ENCODE measurements at places on chromosomes 3 and 15.

GRCh38 chr3:24628523-24629258, 134.0 kb upstream of the THRB start:
- DNase-seq, result no peak

DNA sequence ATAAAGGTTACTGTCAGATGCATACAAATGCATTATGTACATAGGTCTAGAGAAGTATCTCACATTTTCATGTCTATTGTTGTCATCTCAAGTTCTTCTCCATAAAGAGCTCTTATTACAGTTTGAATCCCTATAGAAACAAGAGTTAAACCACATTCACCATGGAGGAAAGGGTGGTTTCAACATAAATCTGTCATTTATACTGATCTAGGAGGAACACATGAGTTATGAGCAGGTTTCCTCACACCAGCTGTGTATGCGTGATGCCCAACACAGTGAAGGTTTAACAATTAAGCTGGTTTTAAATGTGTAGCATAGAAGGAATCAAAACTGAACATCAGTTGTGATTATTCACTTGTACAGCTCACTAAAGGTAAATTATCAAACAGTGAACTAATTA, 251.7 kb downstream of the KCNMB2 start:
- DNase-seq, result no peak

- no peak for DNase-seq
Measured at GRCh38 chr3:126469479-126469878, 6.2 kb downstream of the ZXDC start.

DNA sequence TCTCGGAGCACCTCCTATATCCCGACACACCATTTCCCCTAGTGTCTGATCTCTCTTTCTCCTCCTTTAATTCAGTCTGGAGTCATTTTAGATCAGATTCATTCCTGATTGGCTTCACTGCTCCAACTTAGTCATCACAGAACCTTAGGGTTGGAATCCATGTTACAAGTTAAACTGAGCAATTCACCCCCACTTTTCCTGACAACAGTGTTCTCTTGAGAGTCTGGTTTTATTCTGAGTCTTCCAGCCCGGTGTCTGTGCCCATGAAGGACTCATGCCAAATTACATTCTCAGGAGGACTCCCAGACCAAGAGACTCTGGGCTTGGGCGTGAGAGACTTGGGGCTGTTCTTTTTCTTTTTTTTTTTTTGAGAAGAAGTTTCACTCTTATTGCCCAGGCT, 57.5 kb downstream of the LPP start:
- no peak for DNase-seq

DNA sequence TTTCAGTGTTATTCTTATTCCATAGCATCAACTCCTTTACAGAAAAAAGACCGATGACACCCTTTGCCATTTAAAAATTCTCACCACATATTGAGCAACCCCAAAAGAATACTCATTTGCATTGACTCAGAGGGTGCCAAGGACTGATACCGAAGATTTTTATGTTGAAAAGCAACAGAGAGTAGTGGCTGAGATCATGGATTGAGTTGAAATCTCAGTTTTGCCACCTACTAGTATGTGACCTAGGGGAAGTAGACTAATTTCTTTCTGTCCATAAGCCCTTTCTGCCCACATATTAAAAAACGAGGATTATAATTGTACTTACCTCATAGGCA, 313.9 kb upstream of the SATB1 start:
- no peak for DNase-seq

DNA sequence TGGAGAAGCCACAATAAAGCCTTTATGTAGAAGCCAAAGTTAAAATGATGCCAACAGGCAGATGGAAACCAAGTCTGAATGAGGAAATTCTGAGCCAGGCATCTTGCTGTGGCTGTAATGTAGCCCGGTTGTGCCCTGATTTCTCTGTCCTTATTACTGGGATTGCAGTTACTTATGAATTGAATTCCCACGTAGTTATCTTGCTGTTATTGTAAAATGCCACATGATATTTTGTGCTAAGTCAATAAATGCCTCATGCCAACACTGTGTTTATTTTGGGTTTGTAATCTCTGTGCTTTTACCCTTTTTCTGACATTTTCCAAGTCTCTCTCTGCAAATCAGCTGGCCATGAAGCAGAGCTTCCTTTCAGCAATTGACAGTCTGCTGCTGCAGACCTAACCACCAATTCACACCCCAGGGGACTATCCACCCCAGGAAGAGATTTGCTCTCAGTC, 486.1 kb upstream of the GOLIM4 start:
- DNase-seq, result no peak

- peak; percentile 41 for DNase-seq
Measured at GRCh38 chr3:16311960-16312451, 47.0 kb downstream of the OXNAD1 start.

DNA sequence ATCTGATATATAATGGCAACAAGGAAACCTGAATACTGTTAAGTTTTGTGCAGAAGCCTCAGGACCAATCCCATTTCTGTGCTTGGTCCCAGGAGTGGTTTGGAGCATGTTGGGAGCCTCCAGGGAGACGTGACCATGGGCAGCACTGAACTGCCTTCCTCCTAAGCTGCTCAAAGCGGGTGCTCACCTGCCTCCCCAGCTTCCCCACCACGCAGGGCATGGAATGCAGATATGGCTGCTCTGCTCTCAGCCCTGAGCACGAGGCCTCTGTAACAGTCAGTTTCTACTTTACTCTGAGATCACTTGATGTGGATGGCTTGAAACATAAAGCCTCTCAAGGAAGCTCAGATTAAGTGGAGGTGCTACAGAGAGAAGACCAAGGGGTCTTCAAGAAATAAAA, 49.3 kb downstream of the MESD start:
- no peak for DNase-seq

DNA sequence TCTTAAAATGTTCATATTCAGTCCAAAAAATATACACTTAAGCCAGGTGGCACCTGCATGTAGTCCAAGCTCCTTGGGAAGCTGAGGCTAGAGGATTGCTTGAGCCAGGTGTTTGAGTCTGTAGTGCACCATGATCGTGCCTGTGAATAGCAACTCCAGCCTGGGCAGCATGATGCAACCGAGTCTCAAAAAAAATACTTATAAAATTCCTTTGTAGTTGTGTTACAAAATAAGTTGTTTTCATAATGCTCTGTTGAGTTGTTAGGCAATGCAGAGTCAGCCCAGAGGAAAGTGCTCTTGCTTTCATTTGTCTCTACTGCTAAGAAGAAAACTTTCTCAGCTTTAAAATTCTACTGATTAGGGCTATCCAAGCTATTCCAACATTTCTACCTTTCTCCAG, 442.8 kb upstream of the ARRDC4 start:
- DNase-seq, result no peak

DNA sequence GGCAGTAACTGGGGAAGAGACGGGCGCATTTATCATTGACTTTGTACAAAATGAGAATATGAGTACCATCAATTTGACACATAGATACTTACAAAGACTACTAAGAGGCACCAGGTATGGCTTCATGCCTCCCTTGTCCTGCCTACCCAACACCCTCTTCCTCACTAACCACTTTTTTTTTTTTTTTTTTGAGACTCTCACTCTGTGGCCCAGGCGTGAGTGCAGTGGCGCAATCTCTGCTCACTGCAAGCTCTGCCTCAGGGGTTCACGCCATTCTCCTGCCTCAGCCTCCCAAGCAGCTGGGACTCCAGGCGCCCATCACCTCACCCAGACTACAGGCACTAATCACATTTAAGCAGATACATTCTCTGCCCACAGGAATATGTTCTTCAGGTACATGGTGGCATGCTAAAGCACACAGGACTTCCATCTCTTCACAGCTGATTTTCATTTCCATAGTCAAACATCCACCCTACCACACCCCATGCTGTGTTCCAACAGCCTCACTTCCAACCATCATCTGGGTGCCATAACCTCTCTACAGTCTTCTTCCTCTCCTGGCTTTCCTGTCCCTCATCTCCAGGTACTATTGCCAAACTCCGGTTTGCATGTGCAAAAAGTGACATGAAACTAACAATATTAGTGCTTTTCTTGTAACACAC, 41.7 kb downstream of the RAB27A start:
- no peak for DNase-seq

DNA sequence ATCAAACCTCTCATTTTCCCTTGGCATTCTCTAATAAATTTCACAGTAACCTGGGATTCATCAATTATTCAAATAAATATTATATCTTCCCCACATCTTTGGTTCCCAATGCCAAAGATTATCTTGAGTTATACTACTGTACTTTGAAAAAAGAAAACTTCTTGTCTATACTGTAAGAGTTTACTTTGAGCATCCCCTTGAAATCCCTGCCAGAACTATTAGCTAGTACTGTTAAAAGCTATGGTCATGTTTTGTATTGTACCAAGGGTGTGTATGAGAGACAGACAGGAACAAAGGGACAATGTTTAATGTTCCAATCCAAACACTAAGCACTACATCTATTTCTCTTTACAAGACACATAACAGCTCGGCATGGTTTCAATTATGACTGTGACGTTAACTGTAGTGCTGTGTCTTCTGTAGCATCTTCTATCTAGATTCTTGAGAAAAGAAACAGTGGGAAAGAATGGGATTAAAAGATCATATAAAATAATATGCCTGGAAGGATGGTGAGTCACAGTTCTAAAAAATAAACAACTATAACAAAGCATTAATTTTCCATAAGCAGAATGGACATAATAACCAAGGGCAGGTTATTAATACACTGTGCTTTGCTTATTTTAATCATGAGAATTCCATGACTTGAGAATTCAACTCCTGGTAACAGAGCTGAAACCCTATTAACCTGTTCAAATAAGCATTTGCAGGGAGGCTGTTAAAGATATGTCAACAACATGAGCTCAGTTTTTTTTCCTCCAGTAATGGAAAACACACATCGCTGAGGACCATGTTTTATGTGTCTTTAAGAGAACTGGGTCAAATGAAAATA, 71.1 kb downstream of the ALDH1A2 start:
- DNase-seq, result no peak

DNA sequence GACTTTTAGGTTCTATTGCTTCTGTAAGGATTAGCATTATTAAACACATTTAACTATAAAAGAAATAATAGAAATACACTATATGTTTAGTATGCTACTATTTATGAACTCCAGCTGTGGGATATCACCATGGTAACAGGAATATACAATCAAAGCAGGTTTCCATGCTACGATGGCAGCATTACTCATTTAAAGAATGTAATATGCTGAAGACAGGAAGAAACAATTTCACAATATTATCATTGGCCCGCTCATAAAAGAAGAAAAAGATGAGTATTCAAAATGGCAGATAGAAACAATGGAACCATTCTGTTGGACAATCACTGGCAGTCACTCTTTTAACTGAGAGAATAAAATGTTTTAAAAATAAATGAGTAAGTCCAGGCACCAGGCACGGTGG, 153.4 kb downstream of the CBLB start:
- no peak for DNase-seq

- no peak for DNase-seq
Measured at GRCh38 chr3:147406028-147406931, at the start of gene ZIC4. TSS of gene ZIC4 (minus strand) at chr3:147406543. CDS start at chr3:147402797, 3,746 bp downstream.

GRCh38 chr15:86163816-86164215, 84.1 kb downstream of the AGBL1 start:
- DNase-seq, result no peak

DNA sequence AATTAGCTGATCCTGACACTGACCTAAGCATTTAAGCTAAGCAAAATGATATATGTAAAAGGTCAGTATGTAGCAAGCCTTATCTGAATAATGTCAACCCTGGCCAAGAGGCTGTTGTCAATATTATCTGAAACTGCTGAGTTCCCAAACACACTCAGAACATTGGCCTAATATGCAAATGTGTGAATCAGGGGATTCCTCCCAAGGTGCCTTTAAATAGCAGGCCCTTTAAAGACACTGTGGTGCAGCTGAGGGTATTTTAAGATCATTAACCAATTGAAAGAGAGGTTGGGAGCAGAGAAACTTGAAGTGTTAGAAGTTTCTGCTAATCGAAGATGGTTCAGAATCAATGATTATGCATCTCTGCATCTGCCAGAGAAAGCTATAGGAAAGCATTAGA, 207.0 kb downstream of the NTRK3 start:
- DNase-seq, result no peak

GRCh38 chr15:61584410-61584809, 355.3 kb upstream of the RORA start:
- no peak for DNase-seq

DNA sequence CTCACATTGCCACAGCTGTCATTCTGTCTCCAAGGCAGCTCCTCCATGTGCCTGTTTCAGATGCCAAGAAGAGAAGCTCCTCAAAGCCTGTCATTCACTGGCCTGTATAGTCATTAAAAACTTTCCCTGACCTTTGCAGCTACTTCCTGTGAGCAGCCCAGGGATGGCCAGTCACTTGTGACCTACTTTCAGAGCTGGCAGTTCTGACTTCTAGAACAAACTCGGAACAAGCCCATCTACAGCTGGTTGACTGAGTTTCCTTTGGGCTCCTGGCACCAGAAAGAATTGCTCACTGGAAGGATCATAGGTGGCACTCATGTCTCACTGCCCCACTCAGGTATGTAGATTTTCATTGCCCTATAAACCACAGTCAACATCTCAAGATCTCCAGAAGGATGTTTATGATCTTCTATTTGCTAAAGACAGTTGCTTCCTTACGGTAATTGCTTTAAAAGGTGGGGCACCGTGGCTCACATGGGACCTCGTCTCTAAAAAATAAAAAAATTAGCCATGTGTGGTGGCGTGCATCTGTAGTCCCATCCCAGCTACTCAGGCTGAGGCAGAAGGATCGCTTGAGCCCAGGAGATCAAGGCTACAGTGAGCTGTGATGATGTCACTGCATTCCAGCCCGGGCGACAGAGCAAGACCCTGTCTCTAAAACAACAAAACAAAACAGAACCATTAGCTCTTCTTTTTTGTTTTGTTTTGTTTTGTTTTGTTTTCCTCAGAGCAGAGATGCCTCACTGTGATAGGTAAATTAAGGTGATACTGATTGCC, 11.2 kb upstream of the ATP13A3 start:
- DNase-seq, result no peak

GRCh38 chr15:71237456-71238188, 122.4 kb downstream of the THSD4 start:
- no peak for DNase-seq

GRCh38 chr3:105629718-105630117, 239.1 kb downstream of the CBLB start:
- DNase-seq, result no peak

GRCh38 chr3:72131899-72132298, 347.0 kb upstream of the PROK2 start:
- no peak for DNase-seq

DNA sequence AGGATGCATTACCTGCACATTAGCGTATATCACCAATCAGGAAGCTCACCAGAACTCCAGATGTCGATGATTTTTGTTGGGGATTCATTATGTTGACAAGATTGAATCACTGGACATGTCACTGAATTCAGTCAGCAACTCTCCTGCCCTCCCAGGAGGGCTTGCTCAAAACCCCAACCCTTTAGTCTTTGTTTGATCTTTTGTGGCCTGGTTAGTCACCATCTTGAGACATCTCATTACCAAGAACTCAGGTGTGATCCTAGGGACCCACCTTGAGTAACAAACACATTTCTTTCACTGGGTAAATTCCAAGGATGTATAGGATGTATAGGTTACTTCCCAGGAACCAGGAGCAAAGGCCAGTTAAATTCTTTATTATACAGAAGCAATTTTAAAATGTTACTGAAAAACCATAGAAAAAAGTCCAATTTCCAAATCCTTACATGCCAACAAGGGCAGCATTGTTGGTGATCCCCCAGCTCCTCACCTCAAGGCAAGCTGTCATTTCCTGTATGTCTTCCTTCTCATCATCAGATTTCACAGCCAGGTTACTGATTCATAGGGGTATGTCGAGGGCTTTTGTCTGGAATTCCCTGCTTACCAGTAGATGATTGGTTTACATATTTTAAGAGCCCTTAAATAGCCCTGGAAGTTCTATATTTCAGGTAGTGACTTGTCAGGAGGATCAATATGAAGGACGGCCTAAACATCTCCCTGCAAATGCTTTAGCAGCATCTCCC, 11.7 kb downstream of the SNRPN start:
- no peak for DNase-seq

All from GM06990 (cell line).